OCI-M1 (cell line): ENCODE measurements at places on chromosomes 6 and 20.
A peak's percentile ranks its signal among the peaks of the same experiment; 100 is the strongest.

- peak; percentile 19 for DNase-seq
These were observed 112.5 kb downstream of the WDR27 start for GRCh38 chr6:169589293-169589692.

- DNase-seq: no peak
These were observed 354.0 kb downstream of the ESR1 start for GRCh38 chr6:152161501-152161900.

DNA sequence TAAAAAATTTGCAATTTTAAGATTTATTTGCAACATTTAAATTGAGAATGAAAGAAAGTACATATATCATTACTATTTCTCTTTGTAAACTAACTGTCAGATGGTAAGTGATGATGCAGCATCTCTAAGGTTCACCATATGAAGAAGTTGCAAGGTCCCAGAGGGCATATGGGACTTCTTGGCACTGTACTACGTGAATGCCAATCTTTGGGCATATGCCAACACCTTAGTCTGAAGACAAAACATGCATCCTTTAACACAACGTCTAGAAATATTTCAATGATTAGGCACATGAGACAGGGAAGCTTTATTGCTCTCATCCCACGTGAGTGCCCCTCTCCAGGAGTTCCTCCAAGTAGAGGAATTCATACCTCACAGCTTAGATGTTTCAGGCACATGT, 66.8 kb downstream of the CDK19 start:
- no peak for DNase-seq

DNA sequence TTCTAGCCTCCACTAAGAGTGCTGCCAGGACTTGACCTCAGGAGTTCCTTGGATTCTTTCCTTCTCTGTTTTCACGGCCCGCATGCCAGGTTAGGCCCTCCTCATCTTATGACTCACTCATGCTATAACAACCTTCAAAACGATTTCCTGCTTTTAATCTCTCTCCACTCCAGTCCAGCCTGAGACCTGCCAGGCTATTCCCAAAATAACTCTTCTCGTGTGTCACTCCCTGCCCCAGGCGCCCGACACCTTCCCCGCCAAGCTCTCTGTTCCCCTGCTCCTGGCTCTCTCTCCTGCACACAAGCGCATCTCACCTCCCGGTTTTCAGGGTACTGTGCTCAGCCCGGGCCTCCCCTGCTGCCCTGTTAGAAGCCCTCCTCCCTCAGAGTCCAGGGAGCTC, 64.1 kb upstream of the RPS6KA2 start:
- no peak for DNase-seq

DNA sequence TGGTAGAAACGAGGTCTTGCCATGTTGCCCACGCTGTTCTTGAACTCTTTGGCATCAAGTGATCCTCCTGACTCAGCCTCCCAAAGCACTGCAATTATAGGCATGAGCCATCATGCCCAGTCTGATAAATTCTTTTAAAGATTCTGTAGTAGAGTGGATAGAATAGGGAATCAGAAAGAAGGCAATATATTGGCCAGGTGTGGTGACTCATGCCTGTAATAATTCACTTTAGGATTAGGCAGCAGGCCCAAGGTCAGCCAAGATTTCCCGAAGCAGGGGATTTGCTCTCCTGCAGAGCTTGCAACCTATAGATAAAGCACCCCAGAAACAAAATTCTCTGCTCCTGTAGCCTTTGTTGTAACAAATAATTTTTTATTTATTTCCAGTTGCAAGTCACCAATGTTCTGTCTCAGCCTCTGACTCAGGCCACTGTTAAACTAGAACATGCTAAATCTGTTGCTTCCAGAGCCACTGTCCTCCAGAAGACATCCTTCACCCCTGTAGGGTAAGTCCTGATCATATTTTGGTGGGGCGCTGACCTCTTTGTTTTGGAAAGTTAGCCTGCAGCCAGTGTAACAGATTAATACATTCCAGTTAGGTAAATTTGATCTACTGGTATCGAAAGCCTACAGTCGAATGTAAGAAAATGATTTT, 30.4 kb upstream of the MROH8 start:
- DNase-seq: no peak

DNA sequence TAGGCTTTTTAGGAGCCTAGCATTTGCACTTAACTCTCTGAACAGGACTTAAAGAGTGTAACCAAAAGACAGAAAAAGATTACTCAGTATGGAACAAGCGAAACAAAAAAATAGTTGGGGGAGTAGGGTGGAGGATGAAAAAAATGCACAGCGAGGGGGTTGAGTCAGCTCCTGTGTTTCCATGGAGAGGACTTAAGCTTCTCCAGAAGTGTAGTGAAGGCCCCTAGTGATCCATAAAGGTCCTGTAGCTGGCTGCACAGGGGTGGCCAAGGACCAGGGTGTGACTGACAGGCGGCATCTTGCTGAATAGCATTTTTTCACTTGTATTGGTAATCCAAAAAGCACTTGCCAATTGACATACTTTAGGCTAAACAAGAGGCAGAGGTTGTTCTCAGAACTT, 533.9 kb downstream of the RFPL4B start:
- DNase-seq: no peak

GRCh38 chr6:130513770-130514169, 148.0 kb downstream of the TMEM200A start:
- peak; percentile 96 for DNase-seq

DNA sequence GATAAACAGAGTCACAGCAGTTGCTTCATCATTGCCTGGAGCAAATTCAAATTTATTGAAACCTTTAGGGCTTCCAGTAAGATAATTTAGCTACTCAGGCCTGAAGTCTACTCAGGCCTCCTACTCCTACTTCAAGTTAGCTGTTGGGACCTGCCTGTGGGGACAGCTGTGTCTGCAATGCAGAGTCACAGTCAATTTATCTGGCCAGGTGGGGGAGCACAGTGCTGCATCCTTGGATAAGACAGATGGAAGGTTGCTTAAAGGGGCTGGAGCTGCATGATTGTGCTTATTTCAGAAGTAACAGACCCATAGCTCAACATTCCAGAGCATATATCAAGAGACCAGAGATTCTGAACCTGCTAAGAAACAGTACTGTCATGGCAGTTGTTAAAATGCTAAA, 932.1 kb downstream of the QKI start:
- DNase-seq: peak; percentile 37

- DNase-seq: no peak
These were observed 8.3 kb upstream of the SCML4 start for GRCh38 chr6:107832151-107833056.

DNA sequence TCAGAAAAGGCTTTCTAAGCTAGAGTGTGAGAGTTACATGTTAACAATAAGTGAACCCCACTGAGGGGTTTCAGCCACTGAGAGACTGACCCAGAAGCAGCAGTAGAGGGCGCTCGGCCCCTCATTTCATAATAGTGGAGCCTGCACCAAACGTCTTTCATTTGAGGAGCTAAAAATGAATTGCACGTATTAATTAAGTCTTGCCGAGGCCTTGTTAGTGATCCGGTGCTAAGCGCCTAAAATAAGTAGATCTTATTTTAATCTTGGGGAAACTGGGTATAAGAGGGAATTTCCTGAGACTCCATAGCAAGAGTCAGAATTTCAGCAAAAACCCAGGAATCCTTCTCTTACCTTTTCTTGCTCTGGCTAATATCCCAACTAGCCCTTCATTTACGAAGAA, 209.7 kb downstream of the FARS2 start:
- peak; percentile 85 for DNase-seq

GRCh38 chr6:66865771-66866170, 1158.7 kb upstream of the EYS start:
- no peak for DNase-seq
